ENCODE measurements at places on chromosomes 12 and 14.

GRCh38 chr14:73567358-73567757 is 1.7 kb upstream of the ACOT2 start:
- DNase-seq: no peak

DNA sequence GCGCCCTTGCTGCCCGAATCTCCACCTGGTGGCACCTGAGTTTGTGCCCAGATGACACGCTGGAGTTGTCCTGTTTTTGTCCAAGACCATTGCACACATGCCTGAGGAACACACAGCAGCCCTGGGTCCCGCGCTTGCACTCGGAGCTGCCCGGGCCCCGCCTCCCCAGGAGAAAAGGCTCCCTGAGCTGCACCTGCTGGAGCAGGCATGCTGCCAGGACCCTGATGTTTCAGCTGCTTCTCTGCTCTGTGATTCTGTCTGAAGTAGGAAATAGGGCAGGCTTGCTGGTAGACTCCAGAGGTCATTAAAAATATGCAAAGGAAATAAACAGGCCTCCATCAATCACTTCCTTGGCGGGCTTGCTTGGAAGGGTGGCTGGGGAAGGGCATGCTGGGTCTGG is 271.6 kb downstream of the CACNA1C start:
- DNase-seq: no peak

DNA sequence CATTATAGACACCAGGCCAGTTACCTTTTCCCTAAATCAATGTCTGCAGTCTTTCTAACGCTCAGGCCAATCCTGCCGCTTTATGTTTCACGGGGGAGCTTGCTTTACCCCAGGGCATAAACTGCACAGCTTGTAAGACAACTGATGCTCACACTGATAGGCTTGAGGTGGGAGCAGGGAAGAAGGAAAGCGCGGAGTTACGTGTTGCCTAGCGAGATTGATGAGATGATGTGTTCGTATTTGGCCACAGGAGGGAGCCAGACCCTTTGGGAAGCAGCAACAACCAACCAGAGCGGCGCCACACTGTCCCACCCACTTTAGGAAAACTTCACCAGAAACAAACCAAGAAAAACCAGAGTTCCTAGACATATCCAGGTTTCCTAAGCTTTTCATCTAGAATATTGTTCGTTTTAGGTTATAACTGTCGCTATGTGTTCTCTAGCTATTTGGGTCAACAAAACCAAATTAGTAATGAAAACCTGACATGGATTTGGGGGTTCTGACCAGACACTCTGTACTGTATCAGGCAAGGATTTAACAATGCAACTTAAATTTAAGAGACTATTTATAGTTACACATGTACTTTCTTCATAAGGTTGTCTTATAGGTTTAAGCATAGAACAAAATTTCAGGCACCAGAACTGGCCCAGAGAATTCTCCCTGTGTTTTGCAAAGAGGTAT is 2.4 kb downstream of the IL26 start:
- peak; percentile 87 for DNase-seq

DNA sequence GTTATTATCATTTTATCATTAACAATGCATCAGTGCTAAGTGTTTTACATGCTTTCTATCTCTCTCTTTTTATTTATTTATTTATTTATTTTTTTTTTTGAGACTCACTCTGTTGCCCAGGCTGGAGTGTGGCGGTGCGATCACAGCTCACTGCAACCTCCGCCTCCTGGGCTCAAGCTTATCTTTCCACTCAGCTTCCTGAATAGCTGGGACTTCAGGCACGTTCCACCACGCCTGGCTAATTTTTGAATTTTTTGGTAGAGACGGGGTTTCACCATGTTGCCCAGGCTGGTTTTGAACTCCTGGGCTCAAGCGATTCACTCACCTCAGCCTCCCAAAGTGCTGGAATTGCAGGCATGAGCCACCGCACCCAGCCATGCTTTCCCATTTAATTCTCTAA is 3.9 kb upstream of the BTG1 start:
- DNase-seq: no peak

DNA sequence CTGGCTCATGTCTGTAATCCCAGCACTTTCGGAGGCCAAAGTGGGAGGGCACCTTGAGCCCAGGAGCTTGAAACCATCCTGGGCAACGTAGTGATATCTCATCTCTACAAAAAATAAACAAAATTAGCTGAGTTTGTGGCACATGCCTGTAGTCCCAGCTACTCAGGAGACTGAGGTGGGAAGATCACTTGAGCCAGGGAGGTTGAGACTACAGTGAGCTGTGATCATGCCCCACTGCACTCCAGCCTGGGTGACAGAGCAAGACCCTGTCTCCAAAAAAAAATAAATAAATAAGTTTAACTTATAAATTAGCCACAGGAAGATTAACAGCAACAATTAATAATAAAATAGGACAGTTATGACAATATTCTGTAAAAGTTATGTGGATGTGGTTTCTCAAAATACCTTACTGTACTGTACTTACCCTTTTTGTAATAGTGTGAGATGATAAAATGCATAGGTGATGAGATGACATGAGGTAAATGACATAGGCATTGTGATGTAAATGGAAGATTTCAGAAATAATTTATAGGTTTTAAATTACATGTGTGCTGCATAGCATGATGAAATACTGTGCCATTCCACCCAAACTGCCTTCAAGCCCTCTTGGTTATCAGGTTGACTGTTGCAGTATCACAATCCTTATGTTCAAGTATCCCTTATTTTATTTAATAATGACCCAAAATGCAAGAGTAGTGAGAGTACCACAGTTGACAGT is 22.0 kb downstream of the USP15 start:
- DNase-seq: no peak

GRCh38 chr14:31283578-31284252 is 76.1 kb upstream of the HECTD1 start:
- peak; percentile 32 for DNase-seq

Measured in NB4 (cell line).